HT1080 (cell line): ENCODE measurements at places on chromosomes 5 and 9. TPM values are rescaled to one million over a fixed set of nuclear protein-coding genes. Genes with fewer than 3 reads are reported as not detected.

DNA sequence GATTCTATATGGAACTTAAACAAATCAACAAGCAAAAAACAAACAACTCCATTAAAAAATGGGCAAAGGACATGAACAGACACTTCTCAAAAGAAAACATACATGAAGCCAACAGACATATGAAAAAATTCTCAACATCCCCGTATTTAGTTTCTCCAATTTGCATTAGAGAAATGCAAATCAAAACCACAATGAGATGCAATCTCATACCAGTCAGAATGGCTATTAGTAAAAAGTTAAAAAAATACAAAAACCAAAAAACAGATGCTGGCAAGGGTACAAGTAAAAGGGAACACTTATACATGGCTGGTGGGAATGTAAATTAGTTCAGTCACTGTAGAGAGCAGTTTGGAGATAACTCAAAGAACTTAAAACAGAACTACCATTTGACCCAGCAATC, 342.1 kb upstream of the NUDT12 start:
- no peak for DNase-seq

- DNase-seq, result peak; percentile 3
Observed at GRCh38 chr5:100550531-100551051, 15.4 kb downstream of the FAM174A start.

GRCh38 chr5:31433229-31433628, 98.7 kb downstream of the DROSHA start:
- DNase-seq, result no peak

GRCh38 chr5:89308606-89309040, 425.6 kb upstream of the MEF2C start:
- DNase-seq, result no peak

DNA sequence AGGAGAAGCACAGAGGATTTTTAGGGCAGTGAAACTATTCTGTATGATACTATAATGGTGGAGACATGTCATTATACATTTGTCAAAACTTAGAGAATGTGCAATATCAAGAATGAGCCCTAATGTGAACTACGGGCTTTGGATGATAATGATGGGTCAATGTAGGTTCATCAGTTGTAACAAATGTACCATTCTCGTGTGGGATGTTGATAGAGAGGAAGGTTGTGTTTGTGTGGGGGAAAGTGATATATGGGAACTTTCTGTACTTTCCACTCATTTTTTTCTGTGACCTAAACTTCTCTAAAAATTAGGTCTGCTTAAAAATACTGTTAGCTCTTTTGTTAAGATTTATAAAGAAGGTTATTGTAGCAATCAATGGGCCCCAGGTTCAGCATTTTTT, 138.9 kb downstream of the SPATA31D1 start:
- DNase-seq, result no peak

DNA sequence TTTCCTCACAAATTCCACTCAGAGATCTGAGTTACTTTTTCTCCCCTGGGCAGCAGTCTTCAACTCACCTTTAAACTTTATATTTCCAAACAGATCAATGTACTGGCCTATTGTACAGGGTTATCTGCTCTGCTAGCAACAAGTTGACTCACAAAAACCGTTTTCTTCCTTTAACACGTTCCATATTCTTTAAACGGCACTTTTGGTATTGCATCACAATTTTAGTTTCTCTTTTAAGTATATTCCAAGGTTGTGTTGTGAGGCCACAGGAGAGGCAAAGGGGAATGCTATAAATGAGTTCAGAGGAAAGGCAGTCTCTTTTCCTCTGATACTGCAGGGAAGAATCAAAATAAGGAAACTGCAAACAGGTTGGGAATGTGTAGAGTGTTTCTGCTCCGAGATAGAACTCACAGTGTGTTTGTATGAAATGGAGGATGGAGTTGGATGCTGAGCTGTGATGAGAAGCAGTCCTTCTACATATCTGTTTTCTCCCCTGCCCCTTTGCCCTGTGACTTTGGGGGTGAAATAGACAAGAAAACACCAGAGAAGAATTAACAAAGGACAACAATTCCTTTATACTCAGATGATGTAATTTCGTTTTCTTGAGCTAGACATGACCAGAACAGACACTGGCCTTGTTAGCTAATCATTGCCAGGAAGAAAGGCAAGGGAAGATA, 9.9 kb upstream of the ALDOB start:
- no peak for DNase-seq

DNA sequence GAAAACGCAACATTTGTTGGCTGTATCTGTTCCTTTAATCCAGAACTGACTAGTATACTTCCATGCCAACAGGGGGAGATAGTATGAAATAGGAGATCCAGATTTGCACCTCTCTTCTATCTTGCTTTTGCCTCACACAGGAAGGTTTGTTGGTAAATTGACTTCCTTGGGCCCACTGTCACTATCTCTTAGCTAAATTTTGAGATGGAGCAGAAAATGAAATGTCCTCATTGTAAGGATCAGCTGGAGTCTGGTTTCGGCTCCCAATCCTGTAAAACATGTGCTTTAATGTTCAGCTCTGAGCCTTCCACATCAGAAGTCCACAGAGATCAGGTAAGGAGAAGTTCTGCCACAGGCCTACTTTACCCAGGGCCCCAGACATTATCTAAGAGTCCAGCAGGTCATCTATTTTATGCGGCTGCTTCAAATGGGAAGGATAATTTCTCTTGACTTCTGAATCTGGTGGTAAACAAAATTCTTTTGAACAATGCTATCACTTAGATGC, 176.8 kb downstream of the FER start:
- DNase-seq, result peak; percentile 70

Gene ERAP2
- 40.2 and 45.6 TPM in 2 replicates for total RNA-seq

Gene ACOT12
- total RNA-seq, result 0.03 TPM in 1 of 2 replicates, not detected in the other

Gene GFI1B
- total RNA-seq, result not detected in 2 replicates

Gene PRRX2
- total RNA-seq, result not detected in 2 replicates
